Activated gamma-delta T cell (primary cell): ENCODE measurements at places on chromosomes 7 and 10.
A peak's percentile ranks its signal among the peaks of the same experiment; 100 is the strongest.

- no peak for DNase-seq
Observed at GRCh38 chr7:81491573-81491972, 278.3 kb downstream of the HGF start.

GRCh38 chr10:124233546-124234138 lies 140.2 kb upstream of the CHST15 start:
- no peak for DNase-seq

DNA sequence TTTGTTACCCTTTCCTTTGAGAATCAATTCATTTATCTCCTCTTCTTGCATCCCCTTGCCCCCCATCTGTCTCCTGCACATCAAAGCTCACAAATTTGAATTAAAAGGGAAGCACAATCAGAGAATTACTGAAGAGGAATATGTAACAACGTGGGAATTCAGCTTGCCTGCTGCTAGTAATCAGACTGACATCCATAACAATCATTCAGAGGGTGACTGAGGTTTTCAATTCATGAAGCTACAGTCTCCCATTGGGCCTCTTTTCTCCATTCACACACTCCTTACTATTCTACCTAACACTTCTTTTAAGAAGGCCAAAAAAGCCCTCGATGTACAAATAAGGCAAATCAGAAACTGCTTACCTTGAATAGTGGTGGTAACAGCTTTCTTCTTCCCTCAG lies 24.3 kb upstream of the DNA2 start:
- no peak for DNase-seq

DNA sequence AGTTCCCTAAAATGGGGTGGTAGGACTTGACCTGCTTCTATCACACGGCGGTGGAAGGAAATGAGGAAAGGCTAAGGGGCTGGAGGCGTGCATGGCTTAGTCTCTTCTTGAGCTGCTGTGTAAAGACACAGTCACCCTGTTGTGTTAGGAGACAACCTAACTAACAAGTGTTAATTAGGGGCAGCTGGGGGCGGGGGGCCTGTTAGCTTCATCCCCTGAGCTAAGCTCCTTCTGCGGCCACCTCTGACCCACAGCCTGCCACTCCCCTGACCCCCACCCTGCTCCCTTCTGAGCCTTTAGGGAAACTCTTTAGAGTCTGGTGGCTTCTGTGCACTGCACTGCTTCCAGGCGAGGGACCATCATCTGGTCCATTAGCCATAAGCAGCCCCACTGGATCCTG lies 28.0 kb downstream of the COL17A1 start:
- DNase-seq = no peak

DNA sequence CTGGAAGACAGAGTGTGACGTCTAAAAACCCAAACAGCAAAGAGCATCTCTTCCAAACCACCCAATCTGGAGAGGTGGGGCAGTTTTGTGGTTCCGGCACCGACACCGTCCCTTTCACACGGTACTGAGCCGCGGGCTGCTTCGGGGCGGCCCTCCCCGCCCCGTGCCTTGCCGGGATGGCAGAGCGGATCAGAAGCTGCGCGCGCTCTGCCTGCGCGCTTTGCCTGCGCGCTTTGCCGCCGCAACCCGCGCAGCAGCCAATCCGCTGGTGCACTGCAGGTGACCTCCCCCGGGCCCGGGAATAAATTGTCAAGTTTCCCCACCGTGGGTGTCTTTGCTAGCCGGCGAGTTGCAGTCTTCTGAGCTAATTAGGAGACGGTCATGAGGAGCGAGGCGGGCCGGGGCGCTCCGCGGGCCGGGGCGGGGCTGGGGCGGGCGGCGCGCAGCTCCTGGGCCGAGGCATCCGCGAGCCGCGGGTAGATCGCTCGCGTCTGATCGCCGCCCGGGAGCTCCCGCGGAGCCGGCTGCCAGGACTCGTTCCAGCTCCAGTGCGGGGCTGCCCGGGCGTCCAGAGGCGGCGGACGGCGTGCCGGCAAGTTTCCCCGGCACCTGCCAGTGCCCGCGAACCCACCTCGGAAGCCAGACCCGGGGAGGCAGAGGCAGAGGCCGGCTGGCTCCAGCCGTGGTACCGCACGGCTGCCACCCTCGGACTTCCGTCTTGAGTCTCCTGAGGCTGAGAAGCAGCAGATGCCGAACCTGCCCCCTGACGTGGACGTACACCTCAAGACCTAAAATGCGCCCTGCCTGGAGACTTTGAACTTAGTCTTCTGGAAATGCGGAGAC lies 536.0 kb upstream of the GALNT17 start:
- peak; percentile 17 for DNase-seq

- DNase-seq = no peak
Observed at GRCh38 chr10:124032971-124033886, 60.2 kb downstream of the CHST15 start.

DNA sequence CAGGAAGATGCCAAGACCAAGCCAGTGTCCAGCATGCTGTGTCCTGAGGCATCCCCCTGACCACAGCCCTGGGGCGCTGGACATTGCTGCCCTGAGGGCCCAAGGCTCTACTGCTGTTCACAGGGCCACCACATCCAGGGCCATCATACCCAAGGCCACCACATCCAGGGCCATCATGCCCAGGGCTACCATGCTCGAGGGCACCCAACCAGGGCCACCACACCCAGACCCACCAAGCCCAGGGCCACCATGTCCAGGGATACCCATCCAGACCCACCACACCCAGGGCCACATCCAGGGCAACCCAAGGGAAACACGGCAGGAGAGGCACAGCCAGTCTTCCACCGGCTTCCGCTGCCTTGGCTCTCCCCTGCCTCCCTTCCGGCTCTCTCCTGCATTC lies 17.1 kb downstream of the STK32C start:
- no peak for DNase-seq

GRCh38 chr7:153301936-153302335 lies 542.4 kb downstream of the ACTR3B start:
- DNase-seq = no peak

DNA sequence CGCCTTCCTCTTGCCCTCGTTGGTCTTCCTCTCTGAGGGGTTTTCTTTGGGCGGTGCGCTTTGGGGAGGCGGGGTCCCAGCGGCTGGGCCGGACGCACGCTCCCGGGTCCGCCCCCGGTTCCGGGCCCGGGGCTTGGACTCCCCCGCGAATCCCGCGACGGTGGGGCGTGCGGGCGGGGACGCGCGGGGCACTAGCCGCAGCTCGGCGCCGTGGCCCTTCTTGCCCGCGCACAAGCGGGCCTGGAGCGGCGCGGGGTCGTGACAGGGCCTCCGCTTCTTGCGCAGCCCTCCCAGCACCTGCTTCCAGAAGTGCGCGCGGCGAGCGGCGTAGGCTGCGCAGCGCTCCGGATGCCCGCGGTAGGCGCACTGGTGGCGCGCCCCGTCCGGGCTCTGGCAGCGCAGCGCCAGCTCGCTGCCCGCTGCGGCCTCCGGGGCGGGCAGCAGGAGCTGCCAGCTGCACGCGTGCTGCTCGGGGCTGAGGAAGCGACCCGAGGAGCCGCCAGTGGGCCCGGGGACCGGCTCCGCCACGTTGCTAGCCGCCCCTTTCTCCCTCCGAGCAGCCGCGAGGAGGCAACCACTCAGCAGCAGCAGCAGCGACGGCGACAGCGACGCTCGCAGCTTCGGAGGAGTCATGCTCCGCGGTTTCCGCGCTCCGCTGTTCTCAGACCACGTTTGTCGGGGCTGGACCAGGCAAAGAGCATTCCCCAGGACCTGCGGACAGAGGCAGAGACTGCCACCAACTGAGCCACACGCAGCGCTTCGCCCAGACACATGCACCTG lies 759 bp downstream of the FGFBP3 start:
- peak; percentile 57 for DNase-seq

DNA sequence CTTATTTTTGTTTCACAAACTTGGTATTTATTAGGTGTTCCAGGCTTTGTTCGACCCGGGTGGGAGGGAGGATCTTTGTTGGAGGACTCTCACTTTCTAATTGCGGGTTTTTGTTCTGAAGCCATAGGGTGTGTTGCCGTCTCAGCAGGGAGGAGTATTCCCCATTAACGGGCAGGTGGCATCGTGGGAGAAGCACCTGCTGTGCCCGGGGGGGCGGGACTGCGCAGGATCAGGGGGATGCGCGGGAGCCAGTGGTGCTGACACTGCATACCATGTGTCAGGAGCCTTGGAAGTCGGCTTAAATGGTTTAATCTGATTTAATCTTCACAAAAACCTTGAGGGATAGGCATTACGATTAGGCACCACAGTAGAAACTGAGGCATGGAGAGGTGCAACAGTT lies 113.0 kb downstream of the MGMT start:
- no peak for DNase-seq

DNA sequence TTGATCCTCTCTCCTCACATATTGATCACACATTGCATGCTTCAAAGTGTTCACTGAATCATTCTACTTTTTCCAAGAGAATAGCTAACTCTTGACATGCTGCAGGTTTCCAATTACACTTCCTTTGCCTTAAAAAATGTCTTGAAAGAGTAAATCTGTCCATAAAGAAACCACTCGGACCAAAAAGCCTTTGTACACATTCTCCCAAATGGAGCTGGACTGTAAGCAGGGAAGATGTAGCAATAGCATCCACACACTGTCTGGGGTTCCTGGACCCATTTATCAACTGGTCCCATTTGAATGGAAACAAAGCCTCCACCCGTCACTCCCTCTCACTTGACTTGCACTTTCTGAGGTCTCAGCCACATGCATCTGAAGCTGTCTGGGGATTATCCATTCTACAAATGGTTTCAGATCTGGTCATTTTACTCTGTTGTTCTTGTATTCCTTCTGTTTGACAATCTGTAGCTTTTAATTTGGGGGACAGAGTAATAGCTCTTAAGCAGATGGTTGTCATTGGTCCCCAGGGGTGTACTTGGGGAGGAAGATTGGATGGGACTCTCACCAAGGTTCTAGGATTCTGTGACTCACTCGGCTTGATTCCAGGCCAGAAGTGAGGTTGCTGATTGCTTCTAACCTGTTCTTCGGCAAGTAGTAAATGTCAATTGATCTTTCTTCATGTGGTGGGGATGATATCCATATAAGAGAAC lies 203.5 kb downstream of the HIBADH start:
- DNase-seq = no peak

- DNase-seq = no peak
Observed at GRCh38 chr7:18896343-18896975, 221.0 kb downstream of the TWIST1 start.

- DNase-seq = no peak
Observed at GRCh38 chr7:5413449-5413786, 10.2 kb downstream of the TNRC18 start.

- DNase-seq = no peak
Observed at GRCh38 chr7:31146030-31146429, 93.9 kb downstream of the ADCYAP1R1 start.

DNA sequence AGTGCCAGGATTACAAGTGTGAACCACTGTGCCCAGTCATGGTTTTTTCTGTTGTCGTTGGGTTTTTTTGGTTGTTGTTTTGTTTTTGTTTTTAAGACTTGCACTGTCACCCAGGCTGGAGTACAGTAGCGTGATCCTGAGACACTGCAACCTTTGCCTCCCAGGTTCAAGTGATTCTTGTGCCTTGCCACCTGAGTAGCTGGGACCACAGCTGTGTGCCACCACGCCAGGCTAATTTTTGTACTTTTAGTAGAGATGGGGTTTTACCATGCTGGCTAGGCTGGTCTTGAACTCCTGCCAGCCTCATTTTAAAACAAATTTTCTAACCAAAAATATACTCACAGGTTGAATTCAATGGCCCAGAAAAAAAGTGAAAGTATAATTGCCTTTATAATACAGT lies 174.1 kb downstream of the AHR start:
- DNase-seq = no peak

GRCh38 chr10:89388806-89389205 lies 3.6 kb upstream of the IFIT1 start:
- DNase-seq = no peak

DNA sequence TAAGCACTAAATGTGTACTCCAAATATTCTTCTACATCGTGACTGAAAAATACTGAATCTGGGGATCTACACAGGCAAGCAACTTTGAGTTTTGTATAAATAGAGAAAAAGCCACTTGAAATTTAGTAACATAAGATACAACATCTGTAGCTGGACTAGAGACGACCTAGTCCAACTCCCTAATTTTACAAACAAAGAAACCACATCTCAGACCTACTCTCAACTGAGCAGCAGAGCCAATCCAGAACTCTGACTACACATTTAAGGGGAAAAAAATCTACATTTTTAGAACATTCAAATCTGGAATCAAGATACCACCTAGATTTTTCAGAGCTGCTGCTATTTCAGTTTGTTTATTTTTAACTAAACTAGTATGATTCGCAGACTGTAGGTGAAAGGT lies 88.9 kb downstream of the CABCOCO1 start:
- no peak for DNase-seq

DNA sequence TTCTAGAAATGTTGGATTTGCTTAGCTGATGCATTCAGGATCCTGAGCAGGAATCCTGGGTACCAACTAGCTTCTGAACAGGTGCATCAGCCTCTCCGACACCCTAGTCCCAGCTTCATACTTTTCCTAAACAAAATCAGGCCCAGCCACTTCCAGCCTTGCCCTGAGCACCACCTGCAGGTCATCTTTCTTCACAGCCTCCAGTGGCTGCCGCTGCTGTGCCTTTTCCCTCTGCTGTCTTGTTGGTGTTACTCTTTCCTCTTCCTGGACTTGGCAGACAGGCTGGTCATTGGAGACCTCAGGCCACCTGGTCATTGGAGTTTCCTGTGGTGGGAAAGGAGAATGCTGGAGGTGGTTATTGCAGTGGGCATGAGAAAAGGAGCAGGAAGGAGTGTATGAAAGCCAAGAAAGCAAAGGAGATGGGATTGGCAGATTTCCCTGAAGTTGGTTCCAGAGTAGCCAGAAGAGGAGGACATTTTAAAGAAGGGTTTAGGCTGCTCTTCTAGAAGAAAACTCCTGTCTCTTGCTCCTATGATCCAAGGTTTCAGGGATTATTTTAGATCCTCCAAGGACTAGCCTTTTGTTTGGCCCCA lies 48.2 kb upstream of the NFKB2 start:
- DNase-seq = no peak

DNA sequence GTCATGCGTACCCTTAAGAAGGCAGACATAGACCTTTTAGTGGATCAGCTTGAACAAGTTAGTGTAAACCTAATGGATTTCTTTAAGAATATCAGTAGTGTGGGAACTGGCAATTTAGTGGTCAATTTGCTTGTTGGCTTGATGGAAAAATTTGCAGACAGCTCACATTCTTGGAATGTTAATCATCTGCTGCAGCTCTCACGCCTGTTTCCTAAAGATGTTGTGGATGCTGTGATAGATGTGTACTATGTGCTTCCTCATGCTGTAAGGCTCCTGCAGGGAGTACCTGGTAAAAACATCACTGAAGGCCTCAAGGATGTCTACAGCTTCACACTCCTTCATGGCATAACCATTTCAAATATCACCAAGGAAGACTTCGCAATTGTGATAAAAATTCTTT lies 103.4 kb downstream of the ABCA13 start:
- DNase-seq = no peak

DNA sequence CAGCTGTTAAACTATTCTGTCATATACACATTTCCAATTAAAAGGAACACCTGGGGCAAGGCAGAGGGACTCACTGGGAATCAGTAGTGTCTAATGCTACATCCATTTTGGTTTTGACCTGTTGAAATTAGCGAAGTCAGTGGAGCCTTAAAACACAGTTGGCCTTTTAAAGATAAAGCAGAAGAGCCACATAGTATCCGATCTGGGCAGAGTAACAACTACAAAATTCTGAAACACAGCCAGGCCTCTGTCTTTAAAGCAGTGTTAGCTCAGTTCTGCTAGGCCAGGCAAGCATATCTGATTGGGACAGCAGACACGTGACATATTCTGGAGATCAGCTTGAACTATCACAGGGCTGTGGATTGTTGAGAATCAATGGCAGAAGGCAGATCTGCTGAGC lies 117.5 kb upstream of the WNT16 start:
- no peak for DNase-seq

- no peak for DNase-seq
Observed at GRCh38 chr10:115830265-115830970, 442.6 kb downstream of the GFRA1 start.

- no peak for DNase-seq
Observed at GRCh38 chr10:6272126-6272525, 69.4 kb downstream of the PFKFB3 start.
